Heart right ventricle (tissue), 16 donors: ENCODE measurements at places on chromosomes 3 and 15. TPM values are rescaled to one million over a fixed set of nuclear protein-coding genes. Genes with fewer than 3 reads are reported as not detected.

The PAK6 gene
- 9.9 TPM for total RNA-seq

DNA sequence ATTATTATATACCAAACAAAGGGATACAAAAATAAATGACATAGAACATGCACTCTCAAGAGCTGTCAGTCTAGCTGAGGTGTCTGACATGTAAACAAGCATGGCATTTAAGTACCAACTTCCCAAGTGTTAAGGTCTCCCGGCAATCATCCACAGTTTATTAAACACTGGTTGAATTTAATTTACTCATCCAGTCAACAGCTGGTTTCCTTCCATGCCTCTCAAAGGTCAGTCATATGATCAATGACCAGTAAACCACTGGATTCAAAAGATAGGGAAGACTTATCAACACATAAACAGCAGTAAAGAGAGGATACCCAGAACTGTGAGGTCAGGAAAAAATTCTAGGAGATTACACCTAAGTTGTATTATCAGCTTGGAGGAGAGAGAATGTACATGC, 80.4 kb downstream of the ADAM10 start:
- no peak for DNase-seq

GRCh38 chr3:162073422-162073975, 576.9 kb downstream of the OTOL1 start:
- no peak for DNase-seq

DNA sequence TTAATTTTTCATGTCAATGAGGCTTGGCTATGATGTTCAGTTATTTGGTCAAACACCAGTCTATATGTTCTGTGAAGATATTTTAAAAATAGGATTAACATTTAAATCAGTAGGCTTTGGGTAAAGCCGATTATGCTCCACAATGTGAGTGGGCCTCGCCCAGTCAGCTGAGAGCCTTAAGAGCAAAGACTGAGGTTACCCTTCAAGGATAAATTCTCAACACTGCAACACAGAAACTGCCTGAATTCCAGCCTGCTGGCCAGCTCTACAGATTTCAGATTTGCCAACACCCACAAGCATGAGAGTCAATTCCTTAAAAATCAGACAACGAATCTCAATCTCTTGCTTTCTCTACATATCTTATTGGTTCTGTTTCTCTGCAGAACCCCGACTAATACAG, 188.3 kb downstream of the PLCH1 start:
- no peak for DNase-seq

GRCh38 chr3:140344082-140344454, 333.8 kb upstream of the TRIM42 start:
- no peak for DNase-seq

- no peak for DNase-seq
Observed at GRCh38 chr3:153927107-153927506, 194.1 kb upstream of the ARHGEF26 start.

DNA sequence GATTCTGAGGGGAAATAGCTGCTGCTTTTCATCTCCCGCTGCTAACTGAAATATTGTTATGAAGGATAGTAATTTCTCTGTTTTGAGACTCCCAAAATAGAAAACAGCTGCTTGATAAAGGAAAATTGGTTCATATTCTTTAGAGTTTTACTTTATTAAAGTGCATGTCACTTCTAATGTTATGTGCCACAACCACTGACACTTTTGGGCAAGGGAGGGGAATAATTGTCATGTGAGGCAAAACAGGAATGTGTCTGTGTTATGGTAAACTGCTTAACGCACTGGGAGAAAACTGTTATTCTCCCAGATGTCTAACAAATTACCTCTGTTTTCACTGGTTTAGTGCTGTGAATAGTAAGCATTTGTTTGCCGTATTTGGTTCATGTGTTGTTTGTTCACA, 201.6 kb downstream of the PDZRN3 start:
- no peak for DNase-seq

GRCh38 chr3:125582707-125583106, 12.6 kb downstream of the OSBPL11 start:
- no peak for DNase-seq

DNA sequence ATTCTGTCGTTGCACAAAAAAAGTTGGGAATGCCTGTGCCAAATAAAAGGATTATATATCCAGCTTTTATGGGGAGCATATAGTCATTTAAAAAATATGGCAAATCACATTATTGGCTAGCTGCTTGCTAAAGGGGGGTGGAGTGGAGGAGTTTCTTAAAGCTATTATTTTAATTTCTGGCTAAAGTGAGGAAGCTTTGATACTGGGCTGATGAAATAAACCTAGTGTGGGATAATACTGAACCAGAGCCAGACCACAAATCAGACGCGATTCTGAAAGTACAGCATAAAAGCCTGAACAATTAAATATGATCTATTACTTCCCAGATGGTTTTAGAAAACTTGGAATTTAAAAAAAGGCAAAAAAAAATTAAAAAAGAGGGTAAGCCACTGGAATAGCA, 14.4 kb downstream of the POLR2M start:
- DNase-seq: no peak
